ENCODE measurements at places on chromosomes 13 and 19.

DNA sequence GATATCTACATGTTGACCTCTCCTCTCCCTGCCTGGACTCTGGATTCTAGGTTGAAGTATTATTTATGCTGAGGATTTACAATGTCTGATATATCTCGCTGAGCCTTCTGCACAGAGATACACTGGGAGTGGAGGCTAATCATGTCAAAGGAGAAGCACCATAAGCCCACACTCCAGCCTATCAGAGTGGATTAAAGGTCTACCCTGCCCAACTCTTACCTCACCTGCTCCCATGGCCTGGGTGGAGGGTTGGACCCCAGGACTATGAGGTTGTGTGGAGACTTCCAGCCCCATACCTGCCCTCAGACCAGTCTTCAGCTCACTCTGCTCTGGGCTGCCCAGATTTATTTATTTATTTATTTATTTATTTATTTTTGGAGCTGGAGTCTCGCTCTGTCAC, 15.4 kb downstream of the OR10H4 start:
- no peak for DNase-seq

GRCh38 chr13:87779426-87779825, 108.3 kb downstream of the SLITRK5 start:
- DNase-seq = no peak

- no peak for DNase-seq
Measured at GRCh38 chr19:43811837-43812236, 9.6 kb upstream of the LYPD5 start.

- DNase-seq = peak; percentile 60
Measured at GRCh38 chr19:38932425-38933179, 1.9 kb downstream of the MRPS12 start.

DNA sequence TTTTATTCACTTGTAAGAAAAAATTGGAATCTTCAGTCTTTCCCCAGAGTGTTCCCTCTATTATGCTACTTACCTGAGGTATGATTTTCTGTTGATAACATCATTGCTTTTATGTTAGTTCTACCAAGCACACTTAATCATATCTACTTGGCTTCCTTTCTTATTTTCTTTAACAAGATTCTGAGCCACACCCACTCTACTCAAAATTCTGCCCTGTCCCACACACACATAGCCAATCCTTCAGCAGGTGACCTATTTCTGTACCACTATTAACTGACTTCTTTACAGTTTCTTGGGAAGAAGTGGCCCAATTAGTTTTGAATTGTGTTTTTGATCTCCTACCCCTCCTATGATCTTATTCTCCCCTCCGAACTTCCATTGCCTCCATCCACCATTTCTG, 215.7 kb downstream of the PCDH9 start:
- no peak for DNase-seq

DNA sequence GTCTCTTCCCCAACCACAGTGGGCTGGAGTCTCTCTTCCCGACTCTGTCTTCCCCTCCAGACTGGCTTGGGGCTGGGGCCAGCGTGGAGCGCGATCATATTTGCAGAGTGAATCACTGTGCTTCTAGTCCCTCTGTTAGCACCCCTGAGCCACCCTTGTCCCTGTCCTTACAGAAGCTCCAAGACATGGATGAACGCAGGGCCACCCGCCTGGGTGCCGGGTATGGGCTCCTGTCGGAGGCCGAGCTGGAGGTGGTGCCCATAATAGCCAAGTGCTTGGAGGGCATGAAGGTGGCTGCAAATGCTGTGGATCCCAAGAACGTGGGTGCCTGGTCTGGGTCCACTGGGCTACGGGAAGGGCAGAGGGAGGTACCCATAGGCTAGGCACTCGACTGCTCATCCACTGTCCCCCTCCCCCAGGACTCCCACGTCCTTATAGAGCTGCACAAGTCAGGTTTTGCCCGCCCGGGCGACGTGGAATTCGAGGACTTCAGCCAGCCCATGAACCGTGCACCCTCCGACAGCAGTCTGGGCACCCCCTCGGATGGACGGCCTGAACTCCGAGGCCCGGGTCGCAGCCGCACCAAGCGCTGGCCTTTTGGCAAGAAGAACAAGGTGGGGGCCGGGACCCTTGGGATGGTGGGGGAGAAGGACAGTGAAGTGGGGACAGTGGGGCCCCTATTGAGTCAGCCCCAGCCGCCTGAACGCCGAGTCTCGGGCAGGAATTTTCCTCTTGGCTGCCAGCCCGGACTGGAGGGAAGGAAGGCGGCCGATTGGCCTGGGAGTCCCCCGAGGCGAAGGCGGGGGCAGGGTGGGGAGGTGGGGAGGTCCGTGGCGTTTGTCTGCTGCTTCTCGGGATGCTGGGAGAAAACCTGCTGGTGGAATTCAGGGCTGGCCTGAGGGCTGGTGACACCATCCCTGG, 5.2 kb downstream of the TRIP10 start:
- no peak for DNase-seq

DNA sequence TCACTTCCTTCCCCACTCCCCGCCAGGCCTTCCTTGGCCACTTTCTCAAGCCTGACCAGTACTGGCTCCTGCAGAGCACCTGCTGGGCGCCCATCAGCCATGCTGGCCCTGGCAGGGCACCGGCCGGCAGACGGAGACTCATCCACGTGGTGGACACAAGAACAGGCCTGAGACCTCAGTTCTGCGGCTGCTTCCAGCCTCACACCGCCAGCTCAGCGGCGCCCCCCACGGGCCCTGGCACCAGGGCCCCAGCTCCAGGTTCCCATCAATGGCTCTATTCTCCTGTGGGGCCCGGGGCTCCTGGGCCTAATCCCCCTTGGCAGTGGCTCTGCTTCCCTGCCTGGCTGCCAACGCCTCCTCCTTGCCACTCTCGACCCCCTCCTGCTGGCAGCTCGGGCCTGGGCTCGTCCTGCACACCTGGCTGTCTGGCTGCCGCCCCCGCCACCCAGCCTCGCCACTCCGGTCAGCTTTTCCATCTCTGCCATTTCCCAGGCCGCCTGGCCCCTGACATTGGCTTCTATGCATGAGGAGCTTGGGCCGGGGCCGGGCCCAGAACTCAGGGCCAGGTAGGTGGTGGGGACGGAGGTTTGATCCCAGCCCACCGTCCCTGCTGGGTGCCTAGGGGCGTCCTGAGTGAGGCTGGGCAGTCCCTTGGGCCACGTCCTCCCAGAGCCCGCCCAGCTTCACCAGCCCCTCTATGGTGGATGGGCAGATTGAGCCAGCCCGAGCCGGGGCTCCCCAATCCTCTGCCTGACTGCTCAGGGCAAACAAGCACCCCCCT, 6.2 kb downstream of the NDUFA11 start:
- no peak for DNase-seq

DNA sequence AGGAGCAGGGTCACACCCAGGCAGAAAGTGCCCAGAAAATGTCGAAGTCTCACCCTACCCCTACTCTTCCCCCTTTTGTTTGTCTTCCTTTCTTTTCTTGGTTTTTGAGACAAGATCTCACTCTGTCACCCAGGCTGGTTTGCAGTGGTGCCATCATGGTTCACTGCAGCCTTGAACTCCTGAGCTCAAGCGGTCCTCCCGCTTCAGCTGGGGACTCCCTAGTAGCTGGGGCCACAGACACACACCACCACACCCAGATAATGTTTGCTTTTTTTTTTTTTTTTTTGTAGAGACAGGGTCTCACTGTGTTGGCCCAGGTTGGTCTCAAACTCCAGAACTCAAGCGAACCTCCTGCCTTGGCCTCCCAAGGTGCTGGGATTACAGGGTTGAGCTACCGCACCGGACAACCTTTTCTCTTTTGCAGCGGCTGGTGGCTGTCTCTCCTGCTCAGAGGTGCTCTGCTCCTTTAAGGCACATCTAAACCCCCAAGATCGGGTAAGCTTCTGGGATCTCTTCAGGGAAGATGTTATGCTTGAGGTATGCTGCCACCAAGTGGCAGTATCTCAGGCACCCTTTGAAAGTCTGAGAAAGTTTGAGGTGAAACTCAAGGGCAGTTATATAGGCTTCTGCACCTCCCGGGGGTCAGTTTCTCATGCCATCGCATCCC, 22.4 kb upstream of the EBI3 start:
- peak; percentile 63 for DNase-seq

DNA sequence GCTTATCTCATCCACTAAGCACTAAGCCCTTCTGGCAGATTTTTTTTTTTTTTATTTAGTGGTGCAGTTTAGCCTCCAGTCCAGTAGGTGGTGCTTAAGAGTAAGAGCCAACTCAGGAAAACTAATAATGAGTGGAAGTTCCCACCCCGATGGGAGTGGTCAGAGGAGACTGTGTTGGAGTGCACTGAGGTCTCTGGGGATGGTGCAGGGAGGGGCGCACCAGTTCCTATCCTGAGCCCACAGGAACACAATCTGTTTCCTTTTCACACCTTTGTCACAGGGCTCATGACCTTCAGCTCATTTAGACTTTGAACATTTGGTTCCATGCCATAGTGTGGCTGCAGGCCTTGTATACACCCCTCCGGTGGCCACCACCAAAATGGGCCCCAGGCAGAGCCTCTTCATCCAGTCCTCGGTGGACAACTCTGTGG, 367.4 kb downstream of the SPRY2 start:
- peak; percentile 16 for DNase-seq

DNA sequence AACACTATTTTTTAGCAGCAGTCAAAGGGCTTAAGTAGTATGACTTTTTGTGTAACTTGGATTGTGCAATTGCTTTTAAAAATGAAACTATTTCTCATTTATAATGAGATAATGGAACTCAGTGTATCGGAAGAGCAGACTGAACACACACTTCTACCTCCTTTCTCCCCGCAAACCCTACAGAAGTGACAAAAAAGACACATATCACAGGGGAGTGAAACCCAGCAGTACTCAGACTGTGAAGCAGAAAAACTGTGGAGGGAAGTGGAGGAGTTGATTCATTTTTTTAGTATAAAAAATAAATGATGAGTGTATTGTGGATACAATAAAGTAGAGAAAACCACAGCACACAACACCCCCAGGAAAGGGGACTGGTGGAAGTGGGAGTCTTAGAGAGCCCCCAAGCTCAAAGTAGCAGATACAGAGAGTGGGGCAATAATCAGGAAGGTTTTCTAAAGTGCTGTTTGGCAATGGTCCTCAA, 9.7 kb downstream of the LPAR6 start:
- DNase-seq = no peak

- no peak for DNase-seq
Measured at GRCh38 chr19:23415034-23415433, 19.8 kb upstream of the ZNF91 start.

- no peak for DNase-seq
Measured at GRCh38 chr13:30479154-30479882, 13.6 kb upstream of the HMGB1 start.

- no peak for DNase-seq
Measured at GRCh38 chr19:47467914-47468313, 3.8 kb downstream of the SLC8A2 start.

Measured in WERI-Rb-1 (cell line).